Lung (tissue), 17 donors: ENCODE measurements at places on chromosomes 1 and 21. TPM values are rescaled to one million over a fixed set of nuclear protein-coding genes. Genes with fewer than 3 reads are reported as not detected.

The AGPAT3 gene
- 40.2 TPM for total RNA-seq

The NBPF6 gene
- total RNA-seq, result not detected

The CYP4A22 gene
- total RNA-seq, result 0.18 TPM

GRCh38 chr1:61052395-61053225 lies 29.8 kb upstream of the NFIA start:
- DNase-seq, result peak; percentile 19
- no peaks in the 10 kb centered on the region for H3K36me3 ChIP-seq
- no peak overlapping the region for H3K4me3 ChIP-seq
- no peaks in the 10 kb centered on the region for H3K27me3 ChIP-seq

GRCh38 chr1:45260244-45260643 lies 53.8 kb upstream of the ZSWIM5 start:
- H3K27ac ChIP-seq, result no peak overlapping the region
- no peaks in the 10 kb centered on the region for H3K36me3 ChIP-seq
- H3K27me3 ChIP-seq, result no peaks in the 10 kb centered on the region
- no peak overlapping the region for H3K4me3 ChIP-seq
- DNase-seq, result no peak

DNA sequence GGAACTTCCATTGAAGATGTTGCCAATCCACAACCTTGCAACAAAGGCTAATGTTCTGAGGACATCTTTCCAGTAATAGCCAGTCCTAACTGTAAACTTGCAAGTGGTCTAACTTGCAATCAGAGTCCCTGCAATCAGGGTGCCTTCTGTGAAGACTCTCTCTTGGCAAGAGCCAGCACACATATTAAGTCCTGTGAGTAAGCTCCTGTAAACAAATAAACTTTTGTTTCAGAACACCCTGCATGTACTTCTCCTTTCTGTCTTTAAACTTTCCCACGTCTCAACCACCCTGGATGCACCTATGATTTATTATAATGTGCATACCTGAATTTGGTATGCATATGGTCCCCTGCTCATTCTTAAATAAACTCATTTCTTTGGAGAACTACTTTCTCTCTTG lies 9.1 kb downstream of the GBP7 start:
- H3K36me3 ChIP-seq, result no peaks in the 10 kb centered on the region
- peaks cover 4% of the 10 kb centered on the region for H3K4me1 ChIP-seq
- DNase-seq, result no peak
- H3K27ac ChIP-seq, result no peak overlapping the region
- H3K4me3 ChIP-seq, result no peak overlapping the region

DNA sequence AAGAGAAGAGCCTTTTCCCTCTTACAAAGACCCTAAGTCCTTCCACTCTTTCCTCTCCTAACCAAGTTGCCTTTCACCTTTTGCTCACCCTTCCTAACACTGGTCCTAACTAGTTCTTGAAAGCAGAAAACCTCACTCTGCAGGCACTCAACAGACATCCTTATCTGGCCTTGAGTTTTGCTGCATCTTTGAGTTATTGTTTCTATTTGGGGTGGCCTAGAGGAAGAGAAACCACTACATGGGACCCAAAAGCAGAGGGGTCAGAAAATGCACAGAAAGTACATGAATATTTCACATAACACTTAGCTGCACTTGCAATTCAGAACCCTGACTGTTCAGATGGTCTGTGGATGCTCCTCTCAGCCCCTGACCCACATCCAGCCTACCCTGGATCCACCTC lies 178.3 kb upstream of the SYT6 start:
- H3K27me3 ChIP-seq, result peaks cover 4% of the 10 kb centered on the region
- H3K4me1 ChIP-seq, result no peaks in the 10 kb centered on the region
- H3K36me3 ChIP-seq, result no peaks in the 10 kb centered on the region
- H3K27ac ChIP-seq, result no peak overlapping the region
- DNase-seq, result no peak
- H3K4me3 ChIP-seq, result no peak overlapping the region

DNA sequence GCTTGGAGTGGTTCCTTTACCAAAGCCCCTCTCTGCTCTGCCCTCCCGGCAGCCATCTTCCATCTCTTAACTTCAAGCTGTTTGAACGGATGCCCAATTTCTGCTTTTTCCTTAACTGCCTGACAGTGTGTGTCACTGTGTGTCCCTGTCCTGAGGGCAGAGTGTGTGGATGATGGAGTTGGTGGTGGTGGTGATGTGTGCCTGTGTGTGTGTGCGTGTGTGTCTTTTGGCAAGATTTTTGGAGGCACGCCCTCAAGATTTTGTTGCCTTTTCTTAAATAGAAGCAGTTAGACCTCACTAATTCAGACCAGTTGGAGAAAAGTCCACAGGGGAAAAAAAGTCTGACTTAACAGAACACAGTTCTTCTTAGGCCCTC lies 30.3 kb downstream of the SERTAD4 start:
- DNase-seq, result no peak
- no peaks in the 10 kb centered on the region for H3K4me1 ChIP-seq
- H3K36me3 ChIP-seq, result no peaks in the 10 kb centered on the region
- no peaks in the 10 kb centered on the region for H3K27me3 ChIP-seq

DNA sequence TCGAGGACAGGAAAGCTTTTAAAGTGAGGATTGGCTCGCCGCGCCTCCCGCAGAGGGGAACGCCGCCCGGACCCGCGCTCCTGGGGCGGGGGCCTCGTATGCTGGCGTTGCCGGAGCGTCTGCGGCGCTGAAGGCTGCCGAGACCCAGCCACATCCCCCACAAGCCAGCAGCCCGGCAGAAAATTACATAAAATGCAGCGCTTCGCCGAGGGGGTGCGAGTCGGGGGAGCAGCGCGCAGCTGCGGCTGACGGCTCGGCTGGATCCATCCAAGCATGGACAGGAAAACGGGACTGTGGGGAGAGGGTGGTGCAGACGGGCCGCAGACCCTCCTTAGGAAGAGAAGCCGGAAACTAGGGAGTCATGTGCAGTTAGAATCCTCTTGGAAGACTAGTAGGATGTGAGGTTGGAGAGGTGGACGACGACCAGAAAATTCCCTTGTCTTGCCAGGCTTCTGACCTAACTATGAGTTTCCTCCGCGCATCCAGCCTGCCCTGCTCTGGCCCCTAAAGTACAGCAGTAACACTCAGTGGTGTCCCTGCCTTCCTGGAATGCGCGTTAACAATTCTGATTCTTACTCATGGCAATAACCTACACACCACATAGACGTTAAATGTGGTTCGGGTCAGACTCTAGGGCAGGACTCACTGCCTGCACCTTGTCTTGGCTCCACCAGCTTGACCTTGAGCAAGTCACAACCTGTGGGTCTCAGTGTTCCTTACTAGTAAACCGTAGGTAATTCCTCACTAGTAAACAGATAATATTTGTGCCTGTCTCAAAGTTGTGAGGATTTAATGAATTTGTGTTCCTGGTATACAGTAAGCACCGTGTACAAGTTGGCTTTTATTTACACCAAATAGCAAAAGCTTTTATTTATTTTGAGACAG lies 953 bp upstream of the BRWD1 start:
- H3K4me3 ChIP-seq, result peak overlapping the region; percentile 92
- DNase-seq, result peak; percentile 80
- H3K27ac ChIP-seq, result peak overlapping the region; percentile 100

DNA sequence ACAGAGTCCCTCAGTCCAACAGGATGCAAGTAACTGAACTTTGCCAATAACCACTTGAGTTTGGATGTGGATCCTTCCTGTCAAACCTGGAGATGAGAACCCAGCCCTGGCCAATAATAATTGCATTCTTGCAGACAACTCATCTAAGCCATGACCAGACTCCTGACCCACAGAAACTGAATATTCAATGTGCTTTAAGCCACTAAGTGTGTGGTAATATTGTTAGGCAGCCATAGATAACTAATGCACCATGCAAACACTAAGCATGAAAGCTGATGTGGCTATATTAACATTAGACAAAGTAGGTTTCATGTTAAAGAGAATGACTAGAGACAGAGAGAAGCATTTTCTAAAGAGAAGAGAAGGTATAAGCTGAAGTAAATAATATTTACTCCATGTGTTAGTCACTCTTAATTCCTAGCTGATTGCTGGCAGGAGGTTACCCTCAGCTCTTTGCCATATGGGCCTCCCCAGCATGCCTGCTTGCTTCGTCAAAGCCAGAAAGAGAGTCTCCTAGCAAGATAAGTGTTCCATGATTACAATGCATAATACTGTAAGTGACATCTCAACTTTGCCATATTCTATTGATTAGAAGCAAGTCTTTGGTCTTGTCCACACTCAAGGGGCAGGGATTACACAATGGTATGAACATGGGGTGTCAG lies 276.4 kb upstream of the PLXNA2 start:
- H3K4me1 ChIP-seq, result no peaks in the 10 kb centered on the region
- H3K36me3 ChIP-seq, result no peaks in the 10 kb centered on the region
- H3K27me3 ChIP-seq, result no peaks in the 10 kb centered on the region
- no peak for DNase-seq
- no peak overlapping the region for H3K27ac ChIP-seq
- no peak overlapping the region for H3K4me3 ChIP-seq

- no peak overlapping the region for H3K27ac ChIP-seq
- H3K4me3 ChIP-seq, result no peak overlapping the region
- no peaks in the 10 kb centered on the region for H3K36me3 ChIP-seq
- H3K27me3 ChIP-seq, result no peaks in the 10 kb centered on the region
- no peak for DNase-seq
- no peaks in the 10 kb centered on the region for H3K4me1 ChIP-seq
Measured at GRCh38 chr21:30482130-30482529, 2.0 kb upstream of the KRTAP19-1 start.

GRCh38 chr1:58149271-58149812 lies 397.2 kb downstream of the OMA1 start:
- H3K27ac ChIP-seq, result no peak overlapping the region
- no peaks in the 10 kb centered on the region for H3K27me3 ChIP-seq
- no peak for DNase-seq
- H3K4me3 ChIP-seq, result no peak overlapping the region

- H3K36me3 ChIP-seq, result no peaks in the 10 kb centered on the region
- H3K27me3 ChIP-seq, result no peaks in the 10 kb centered on the region
- no peak overlapping the region for H3K27ac ChIP-seq
- peak; percentile 74 for DNase-seq
- H3K4me1 ChIP-seq, result peaks cover 8% of the 10 kb centered on the region
Measured at GRCh38 chr1:193260896-193261295, 74.5 kb upstream of the B3GALT2 start.

DNA sequence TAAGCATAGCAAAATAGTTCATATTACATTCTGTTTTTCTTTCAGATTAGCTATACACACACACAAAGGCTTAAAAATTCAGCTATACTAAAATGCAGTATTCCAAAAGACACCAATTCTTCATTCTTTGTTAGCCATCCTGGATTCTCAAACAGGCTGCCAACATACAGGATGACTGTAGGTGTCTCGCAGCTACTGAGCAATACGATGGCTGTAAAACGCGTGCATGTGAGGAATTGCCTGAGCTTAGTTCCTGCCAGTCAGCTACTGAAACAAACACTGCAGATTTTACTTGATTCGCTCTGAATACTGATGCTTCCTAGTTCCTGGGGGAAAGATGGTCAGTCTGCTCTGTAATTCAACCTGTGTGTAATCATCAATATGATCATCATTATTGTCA lies 24.7 kb upstream of the HMGN1 start:
- no peaks in the 10 kb centered on the region for H3K4me1 ChIP-seq
- H3K36me3 ChIP-seq, result no peaks in the 10 kb centered on the region
- H3K27me3 ChIP-seq, result no peaks in the 10 kb centered on the region
- no peak overlapping the region for H3K4me3 ChIP-seq
- H3K27ac ChIP-seq, result no peak overlapping the region
- DNase-seq, result no peak

DNA sequence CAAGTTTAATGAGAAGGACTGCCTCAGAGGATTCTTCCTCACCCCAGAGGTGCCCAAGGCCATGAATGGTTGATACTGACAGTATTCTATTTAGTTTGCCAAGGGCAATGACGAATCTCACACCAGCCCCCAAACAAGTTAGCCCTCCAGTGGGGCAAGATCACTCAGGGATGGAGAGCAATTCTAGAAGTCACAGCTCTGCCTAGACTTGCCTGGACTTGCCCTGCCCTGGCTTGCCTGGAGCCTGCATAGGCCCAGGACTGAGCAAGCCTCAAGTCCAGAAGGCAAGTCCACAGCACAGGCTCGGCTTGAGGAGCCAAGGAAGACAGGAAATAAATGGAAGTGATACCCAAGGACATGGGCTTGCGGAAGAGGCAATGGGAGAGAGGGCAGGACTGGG lies 39.5 kb upstream of the RGS16 start:
- no peaks in the 10 kb centered on the region for H3K36me3 ChIP-seq
- no peaks in the 10 kb centered on the region for H3K4me1 ChIP-seq
- no peaks in the 10 kb centered on the region for H3K27me3 ChIP-seq
- no peak for DNase-seq
- no peak overlapping the region for H3K27ac ChIP-seq

DNA sequence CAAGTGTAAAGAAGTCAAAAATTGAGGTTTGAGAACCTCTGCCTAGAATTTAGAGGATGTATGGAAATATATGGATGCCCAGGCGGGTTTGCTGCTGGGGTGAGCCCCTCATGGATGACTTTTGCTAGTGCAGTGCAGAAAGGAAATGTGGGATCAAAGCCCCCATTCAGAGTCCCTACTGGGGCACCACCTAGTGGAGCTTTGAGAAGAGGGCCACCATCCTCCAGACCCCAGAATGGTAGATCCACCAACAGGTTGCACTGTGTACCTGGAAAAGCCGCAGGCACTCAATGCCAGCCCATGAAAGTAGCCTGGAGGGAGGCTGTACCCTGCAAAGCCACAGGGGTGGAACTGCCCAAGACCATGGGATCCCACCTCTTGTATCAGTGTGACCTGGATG lies 330.7 kb upstream of the DPYD start:
- H3K4me1 ChIP-seq, result no peaks in the 10 kb centered on the region
- no peak overlapping the region for H3K27ac ChIP-seq
- H3K27me3 ChIP-seq, result no peaks in the 10 kb centered on the region
- no peak for DNase-seq
- no peaks in the 10 kb centered on the region for H3K36me3 ChIP-seq

DNA sequence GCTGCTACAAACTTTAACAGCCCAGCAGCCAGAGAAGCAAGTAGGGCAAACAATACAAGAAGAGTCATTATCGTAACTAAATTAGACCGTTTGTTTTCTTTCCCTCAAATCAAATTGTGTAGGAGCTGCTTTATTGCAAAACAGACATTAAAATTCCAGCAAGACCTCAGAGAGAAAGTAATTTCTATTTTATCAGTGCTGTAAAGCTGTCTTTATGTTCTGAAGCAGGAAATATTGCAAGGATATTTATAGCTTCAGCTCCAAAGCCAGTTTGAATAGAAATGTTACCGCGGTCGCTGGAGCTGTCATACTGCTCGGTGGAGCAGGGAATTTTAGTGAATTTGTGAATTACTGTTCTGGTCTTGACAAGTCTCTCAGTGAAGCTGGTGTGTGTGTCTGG lies 503.8 kb upstream of the PLXNA2 start:
- H3K4me3 ChIP-seq, result no peak overlapping the region
- no peaks in the 10 kb centered on the region for H3K36me3 ChIP-seq
- peak; percentile 20 for DNase-seq
- H3K4me1 ChIP-seq, result peaks cover 13% of the 10 kb centered on the region

DNA sequence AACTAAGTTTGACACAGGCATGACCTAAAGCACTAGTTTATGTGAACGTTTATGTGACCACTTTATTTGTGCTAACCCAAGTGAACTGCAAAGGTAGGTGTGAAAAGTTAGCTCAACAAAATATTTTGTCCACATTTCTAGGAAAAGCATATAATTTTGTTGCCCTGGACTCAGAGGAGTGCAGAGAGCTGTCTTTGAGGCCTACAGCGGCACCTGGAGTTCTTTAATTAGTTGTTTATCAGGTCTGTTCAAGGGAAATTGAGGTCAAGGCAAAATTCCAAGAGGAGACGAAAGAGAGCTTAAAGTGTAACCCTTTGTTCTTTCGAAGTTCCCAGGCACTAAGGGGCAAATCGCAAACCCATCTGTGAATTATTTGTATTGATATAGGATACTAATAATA lies 1.3 kb downstream of the GIPC2 start:
- H3K36me3 ChIP-seq, result no peaks in the 10 kb centered on the region
- no peak overlapping the region for H3K4me3 ChIP-seq
- H3K27me3 ChIP-seq, result no peaks in the 10 kb centered on the region
- H3K27ac ChIP-seq, result no peak overlapping the region
- DNase-seq, result peak; percentile 13
- peaks cover 15% of the 10 kb centered on the region for H3K4me1 ChIP-seq
